ENCODE measurements at places on chromosomes 7 and 10.

DNA sequence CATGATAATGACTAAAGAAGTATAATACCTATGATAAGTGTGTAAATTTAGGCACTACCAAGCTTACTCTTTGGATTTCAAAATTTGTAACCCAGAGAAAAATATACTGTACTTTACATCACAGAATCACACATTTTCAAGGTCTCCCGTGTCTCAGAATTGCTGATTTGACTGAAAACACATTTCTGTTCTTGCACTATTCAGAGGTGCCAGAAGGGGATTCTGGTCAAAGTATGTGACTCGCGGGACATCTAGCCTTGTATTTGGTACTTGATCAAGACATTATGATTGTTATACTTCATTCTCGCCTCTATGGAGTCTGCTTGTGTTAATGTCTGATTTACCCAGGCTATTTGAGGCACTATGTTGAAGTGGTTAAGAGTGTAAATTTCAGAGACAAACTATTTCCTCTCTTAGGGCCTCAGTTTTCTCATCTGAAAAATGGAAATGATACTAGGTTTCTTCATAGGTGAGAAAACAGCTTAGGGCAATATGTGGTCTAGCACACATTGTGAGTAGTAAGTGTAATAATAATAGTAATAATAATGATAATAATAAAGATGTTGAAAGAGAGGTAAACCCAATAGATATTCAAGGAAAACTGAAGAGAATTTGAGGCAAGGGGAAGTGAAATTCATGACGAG is 320.4 kb downstream of the RNLS start:
- DNase-seq: no peak

DNA sequence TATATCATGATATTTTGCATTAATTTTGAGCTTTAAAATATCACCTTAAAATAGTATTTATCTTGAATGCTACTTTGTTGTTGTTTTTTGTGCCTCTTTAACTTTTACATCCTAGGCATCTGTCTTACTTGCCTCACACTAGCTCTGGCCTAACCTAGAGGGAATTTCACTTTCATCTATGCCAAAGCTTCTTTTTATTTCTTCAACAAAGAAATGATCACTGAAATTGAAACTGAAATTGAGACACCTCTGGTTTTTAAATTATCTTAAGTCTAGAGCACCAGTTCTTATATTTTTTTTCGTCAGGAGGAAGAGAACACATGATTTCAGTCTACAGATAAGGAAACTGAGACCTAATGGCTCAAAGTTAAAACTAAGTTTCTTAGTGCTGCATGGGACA is 3.5 kb upstream of the SCIN start:
- no peak for DNase-seq

- DNase-seq: no peak
Observed at GRCh38 chr10:122132331-122132755, 138.8 kb upstream of the BTBD16 start.

DNA sequence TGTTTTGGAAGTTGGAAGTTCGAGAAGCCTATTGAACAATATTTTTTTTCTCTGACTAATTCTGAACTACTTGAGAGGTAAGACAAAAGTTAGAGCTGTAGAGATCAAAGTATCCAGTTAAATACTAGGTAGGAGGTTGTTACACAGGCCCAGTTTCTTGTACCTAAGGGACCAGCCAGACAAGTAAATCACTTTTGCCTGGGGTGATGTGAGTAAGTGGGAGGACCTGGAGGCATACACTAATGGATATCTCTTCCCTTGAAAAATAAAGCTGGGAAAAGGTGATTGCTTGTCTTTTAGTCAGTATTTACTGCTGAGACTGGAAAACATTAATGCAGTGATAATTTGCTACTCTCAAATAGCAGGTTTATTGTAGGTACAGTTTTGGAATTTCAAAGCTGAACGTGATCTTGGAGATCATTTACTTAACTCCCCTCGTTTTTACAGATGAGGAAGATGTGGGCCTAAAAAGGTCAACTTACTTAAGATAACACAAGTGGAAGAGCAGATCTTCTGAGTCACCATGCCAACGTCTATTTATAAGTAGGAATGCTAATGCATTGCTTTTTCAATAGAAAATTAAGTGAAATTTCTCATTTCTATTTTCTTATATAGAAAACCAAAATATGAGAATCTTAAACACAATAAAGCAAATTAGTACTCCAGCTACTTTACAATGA is 181.3 kb downstream of the PPP1R9A start:
- no peak for DNase-seq

DNA sequence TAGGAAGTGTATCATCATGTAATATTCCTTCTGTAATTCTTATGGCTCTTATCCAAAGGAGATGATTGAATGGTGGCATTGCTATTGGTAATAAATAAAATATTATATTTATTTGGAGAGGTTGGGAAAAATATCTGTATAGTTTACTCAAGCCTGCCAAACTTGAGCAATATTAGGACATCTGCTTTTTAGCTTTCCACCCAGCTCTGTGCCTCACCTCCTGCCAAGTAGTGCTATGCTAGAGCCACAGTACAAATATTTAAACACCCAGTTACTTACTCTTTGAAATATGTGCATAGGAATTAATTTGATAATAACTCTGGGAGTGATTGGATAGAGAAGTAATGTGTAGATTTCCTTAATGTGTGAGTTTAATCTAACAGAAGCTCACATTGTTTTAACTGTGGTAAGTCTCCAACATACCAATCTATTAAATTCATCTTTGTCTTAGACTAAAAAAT is 129.2 kb downstream of the BBS9 start:
- no peak for DNase-seq

DNA sequence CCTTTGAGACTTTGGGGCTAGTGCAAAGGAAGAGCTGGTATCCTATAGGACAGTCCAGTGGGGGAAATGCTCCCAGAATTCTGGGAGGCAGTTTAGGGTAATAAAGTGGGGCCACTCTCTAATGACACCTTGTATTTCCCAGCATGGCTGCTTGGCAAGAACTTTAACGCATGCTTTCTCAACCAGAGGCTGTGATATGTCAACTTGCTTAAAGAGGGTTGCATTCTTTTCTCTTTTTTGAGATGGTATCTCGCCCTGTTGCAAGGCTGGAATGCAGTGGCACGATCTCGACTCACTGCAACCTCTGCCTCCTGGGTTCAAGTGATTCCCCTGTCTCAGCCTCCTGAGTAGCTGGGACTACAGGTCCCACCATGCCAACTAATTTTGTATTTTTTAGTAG is 38.4 kb downstream of the ALDH18A1 start:
- DNase-seq: no peak

DNA sequence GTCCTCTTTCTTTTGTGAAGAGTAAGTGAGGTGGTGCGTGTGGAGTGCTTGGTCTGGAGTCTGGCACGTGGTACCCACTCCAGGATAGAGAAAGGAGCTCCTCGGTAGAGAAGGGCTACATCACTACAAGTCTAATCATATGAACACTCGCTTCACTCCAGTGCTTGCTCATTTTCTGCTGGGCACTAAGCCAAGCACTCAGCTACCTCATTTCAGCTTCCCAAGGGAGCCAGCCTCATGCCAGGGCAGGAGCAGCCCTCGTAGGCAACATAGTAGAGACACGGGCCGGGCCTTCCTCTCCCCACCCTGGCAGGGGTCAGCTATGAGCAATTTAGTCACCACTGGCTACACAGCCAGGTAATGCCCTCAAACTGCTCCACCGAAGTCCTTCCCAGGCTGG is 11.4 kb upstream of the HSPA12A start:
- DNase-seq: no peak

DNA sequence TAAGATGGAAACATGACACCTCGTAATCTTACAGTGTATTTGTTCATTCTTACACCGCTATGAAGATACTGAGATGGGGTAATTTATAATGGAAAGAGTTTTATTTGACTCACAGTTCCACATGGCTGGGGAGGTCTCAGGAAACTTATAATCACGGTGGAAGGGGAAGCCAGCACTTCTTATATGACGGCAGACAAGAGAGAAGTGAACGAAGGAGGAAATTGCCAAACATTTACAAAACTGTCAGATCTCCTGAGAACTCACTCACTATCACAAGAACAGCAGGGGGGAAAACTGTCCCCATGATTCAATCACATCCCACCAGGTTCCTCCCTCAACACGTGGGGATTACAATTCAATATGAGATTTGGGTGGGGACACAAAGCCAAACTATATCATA is 282.3 kb downstream of the HGF start:
- no peak for DNase-seq

- DNase-seq: no peak
Observed at GRCh38 chr7:74579800-74580685, 77.5 kb upstream of the GTF2I start.

DNA sequence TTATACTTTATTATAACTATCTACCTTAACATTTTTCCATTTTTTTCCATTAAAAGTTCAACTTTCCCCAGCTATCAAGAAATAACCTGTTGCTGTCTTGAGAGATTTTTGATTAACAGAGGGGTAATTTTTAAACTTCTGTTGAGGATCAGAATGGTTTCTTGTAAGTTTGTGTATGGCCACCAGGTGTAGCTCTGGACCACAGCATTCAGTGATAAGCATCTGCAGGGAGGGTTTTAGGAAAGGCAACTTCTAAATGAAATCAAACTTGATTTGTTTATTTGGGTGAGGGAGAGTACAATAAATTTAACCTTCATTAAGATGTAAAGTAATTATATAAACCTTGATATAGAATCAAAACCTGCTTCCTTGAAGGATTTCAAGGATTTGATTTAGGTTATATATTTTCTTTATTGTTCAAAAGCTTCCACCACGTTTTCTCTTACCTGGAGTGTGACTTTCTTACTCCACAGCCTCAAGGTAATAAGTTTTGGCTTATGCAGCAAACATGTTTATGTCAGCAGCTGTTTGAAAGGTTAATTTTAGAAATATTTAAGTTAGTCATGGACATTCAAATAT is 153.3 kb downstream of the STK31 start:
- DNase-seq: no peak

DNA sequence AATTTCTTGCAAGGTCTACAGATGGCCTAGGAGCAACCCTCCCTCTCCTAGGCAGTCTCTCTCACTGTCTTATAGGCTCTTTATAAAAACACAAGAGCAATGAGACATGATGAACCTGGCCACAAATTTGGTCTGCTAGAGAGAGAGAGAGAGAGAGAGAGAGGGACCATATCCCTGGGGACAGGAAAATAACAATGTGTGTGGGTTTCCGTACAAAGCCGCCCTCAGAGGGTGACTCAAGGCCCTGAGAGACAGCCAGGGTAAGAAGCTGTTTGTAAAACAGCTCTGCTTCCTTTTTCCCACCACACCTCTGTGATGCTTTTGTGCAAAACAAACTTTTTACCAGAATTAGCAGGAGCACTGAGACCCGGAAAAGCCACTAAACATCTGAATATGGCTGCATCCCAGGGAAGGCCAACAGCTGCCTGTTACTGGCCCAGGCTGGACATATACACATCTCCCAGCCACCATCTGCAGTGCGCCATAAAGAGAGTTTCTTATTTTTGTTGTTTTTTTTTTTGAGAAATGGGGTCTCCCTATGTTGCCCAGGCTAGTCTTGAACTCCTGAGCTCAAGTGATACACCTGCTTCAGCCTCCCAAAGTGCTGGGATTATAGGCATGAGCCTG is 18.4 kb downstream of the GIMAP5 start:
- peak; percentile 87 for DNase-seq

DNA sequence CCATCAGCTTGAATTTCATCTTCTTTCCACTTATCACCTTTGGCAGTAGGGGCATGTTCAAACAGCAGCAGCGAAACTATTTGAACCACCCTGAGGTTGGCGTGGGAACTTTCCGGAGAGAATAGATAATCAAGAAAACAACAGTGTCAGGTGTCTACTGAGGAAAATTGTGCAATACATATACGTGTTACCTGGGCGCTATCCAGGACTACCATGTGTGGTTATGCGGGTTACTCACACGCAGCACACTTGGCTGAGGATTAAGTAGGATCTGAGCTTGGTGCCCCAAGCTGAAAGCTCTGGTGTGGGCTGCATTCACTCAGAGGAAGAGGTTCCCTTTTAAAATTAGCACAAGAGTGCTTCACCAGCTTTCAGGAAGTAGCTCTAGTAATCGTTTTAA is 8.8 kb upstream of the ABI1 start:
- peak; percentile 66 for DNase-seq

- DNase-seq: no peak
Observed at GRCh38 chr7:51639661-51640334, 323.2 kb upstream of the COBL start.

- DNase-seq: no peak
Observed at GRCh38 chr10:7788639-7789286, 786 bp downstream of the ATP5F1C start.

- DNase-seq: no peak
Observed at GRCh38 chr10:124536496-124537050, 75.0 kb downstream of the LHPP start.

- no peak for DNase-seq
Observed at GRCh38 chr7:158741294-158741666, 36.7 kb upstream of the NCAPG2 start.

GRCh38 chr7:100972002-100972347 is 2.6 kb downstream of the MUC12 start:
- no peak for DNase-seq

- peak; percentile 62 for DNase-seq
Observed at GRCh38 chr10:788796-789748, 99.6 kb upstream of the DIP2C start.

DNA sequence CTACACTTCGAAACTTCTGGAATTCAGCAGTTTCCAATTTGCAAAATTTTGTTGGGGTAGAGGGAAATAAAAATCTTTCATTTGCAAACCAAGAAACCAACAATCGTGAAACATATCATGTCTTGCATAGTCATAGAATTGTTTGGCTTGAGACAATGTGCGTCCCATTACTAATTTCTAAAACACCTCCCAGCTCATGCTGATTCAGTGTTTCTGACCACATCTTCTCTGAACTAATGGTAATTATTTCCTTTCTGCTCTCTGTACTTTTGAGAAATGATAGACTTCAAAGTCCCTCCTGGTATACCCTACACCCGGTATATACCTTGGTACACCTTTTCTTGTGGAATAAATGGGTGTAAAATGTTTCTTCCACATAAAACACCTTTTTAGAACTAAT is 41.8 kb upstream of the TSPAN13 start:
- DNase-seq: no peak

GRCh38 chr10:32367793-32368453 is 21.0 kb upstream of the EPC1 start:
- DNase-seq: peak; percentile 91

GRCh38 chr7:128100949-128101713 is 69.9 kb upstream of the LRRC4 start:
- no peak for DNase-seq

DNA sequence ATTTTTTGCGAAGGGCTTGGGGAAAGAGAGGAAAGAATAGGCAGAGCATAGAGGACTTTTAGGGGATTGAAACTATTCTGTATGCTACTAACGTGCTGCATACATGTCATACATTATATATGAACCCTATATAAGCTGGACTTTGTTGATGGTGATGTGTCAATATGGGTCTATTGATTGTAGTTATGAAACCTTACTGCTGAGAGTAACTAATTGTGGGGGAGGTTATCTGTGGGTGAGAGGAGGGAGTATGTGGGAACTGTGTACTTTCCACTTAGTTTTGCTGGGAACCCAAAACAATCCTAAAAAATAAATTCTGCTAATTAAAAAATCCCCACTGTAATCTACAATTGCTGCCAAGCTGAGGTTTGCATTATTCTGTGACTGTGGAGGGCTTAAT is 15.3 kb upstream of the CYP2C19 start:
- DNase-seq: no peak
